Epithelial cell of proximal tubule (primary cell): ENCODE measurements at places on chromosomes 12 and 14.

- no peak for DNase-seq
Observed at GRCh38 chr12:2112401-2112800, 59.6 kb downstream of the CACNA1C start.

- DNase-seq, result no peak
Observed at GRCh38 chr14:100669011-100669412, 57.7 kb upstream of the DLK1 start.

DNA sequence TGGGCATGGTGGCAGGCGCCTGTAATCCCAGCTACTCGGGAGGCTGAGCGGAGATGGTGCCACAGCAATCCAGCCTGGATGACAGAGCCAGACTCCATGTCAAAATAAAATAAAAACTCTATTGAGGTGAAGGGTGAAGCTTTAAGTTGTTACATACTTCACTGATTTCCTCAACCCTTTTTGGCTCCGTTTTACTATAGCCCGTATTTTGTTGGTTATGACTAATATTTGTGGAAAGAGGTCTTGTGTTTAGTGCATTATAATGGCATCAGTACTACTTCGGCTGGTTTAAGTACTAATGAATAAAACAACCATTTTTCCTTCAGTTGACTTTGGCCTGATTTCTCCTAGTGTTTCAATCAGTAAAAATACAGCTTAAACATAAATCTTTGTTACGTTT, 27.0 kb upstream of the SLC2A14 start:
- DNase-seq, result no peak

DNA sequence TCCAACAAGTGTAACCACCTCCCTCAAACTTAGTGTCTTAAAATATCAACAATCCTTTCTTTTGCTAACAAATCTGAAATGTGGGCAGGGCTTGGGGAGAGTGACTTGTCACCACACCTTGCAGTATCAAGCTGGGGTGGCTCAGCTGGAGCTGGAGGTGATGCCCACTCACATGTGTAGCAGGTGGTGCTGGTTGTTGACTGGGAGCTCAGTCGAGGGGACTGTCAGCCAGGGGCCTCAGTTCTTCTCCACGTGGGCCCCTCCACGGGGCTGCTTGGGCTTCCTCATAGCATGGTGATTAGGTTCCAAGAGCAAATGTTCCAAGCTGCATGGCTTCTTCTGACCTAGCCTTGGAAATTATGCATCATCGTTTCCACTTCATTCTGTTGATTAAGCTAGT, 32.6 kb upstream of the ESRRB start:
- no peak for DNase-seq

GRCh38 chr12:49796155-49796554, 32.1 kb downstream of the NCKAP5L start:
- DNase-seq, result no peak

DNA sequence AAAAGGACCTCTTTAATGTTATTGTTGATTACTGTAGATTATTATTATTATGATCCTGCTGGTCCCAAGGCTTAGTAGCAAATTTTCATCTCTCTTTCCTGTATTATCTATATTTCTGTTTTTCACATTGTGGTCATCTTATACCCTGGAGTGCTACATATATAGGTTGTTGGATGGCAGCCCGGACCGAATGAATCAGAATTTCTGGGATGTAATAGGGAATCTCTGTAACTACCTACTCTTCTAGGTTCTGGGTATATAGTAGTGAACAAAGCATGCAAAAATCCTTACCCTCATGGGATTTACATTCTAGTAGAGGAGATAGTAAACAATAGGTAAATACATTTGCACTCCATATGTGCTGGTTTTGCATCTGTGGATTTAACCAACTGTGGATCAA, 31.4 kb downstream of the NUBPL start:
- DNase-seq, result no peak

GRCh38 chr14:22634233-22634900, 9.8 kb downstream of the OR6J1 start:
- no peak for DNase-seq

DNA sequence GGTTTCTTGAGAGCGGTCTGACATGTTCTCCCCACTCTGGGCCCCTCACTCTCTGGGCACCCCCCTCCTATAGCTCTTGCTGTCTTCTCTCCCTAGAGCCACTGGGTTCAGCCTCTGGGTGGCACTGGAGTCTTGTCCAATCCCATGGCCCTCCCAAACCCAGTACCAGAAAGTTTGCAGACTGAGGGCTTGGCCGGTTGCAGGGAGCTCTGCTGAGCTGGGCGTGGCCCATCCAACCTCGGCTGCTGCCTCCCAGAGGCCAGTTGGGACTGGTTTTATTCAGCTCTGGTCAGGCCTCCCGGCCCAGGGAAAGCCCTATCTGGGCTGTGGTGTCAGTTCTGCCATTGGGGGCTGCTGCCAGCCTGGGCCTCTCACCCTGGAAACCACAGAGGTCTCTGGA, 37.9 kb downstream of the ISCA2 start:
- DNase-seq, result no peak

DNA sequence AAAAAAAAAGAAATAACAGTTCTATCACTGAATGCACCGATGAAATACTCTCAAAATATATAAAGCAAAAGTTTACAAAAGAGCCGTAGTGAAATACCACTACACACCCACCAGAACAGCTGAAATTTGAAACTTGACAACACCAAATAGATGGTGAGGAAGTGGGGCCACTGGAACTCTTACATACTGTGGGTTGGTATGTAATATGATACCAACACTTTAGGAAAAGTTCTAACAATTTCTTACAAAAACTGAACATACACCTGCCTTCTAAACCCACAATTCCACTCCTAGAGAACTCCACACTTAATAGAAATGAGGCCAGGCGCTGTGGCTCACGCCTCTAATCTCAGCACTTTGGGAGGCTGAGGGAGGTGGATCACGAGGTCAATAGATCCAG, 14.1 kb downstream of the EIF5 start:
- no peak for DNase-seq

DNA sequence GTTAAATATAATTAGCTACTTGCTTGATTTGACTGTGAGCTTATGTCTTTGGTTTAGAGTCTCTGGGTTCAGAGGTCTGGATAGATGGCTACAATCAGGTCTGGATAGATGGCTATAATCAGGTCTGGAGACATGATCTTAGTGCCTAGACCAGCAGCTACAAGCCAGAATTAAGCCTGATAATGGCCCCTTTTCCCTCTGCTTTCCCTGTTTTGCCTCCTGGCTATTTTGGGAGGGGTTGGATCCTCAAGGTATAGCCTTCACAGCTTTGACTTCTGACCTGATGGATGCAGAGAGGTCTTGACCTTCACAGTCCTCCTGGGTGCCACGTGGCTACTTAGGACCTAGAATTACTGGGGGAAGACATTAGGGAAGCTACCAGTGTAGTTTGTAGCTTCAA, 877.7 kb downstream of the GALC start:
- DNase-seq, result no peak

- no peak for DNase-seq
Observed at GRCh38 chr12:111408686-111409402, 3.1 kb downstream of the SH2B3 start.

- DNase-seq, result no peak
Observed at GRCh38 chr12:45498645-45499044, 230.9 kb upstream of the ARID2 start.

DNA sequence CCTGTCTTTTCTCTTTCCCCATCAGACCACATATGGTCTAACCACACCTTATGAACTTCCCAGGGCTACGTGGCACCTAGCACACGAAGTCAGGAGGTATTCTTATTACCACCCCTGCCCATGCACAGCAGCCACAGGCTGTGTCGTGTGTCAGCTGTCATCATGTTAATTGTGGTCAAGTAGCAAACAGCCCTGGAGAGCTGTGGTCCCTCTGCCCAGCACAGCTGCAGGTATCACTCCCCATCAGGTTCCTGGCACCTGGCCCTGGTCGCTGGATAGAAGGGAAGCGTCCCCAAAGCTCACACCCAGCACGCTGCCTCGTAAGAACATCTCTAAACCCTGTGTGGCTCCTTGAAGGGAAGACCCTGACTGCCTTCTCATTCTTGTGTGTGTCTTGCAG, 45.4 kb downstream of the CLMN start:
- no peak for DNase-seq

DNA sequence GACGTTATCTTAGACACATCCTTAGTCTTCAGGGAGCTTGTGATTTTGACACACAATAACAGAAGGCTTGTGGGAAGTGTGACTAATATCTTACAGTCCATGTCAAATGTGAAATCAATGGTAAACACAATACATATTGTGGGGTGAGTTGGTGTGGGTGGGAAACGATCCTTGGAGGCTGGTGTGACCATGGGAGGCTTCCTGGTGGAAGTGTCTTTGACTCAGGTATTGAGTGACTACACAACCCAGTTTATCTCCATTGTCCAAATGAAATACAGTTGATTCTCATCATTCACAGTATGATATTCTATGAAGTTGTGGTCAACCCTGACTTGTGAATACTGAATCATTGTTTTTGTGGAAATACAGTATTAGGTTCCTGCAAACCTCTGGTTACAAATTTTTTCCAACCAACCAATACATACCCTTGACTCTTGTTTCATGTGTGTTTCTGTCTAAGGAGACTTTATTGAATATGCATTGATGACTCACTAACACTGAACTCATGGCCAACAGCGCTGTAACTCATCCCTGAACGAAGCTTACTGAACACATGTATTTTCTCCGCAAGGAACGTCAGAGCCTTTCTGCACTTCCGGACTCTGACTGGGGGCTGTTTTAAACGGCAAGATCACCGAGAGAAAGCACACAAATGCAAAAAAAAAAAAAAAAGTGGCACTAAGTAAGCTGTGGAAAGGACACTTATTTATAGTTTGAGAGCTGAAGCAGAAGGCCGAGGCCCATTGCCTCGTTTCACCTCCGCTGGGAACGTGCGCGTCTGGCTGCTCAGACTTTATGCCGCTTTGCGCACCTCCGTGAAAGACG, 59.0 kb downstream of the CLMN start:
- no peak for DNase-seq

GRCh38 chr14:56145965-56146364, 27.8 kb downstream of the PELI2 start:
- DNase-seq, result no peak

GRCh38 chr12:81811778-81812125, 52.6 kb upstream of the PPFIA2 start:
- no peak for DNase-seq

DNA sequence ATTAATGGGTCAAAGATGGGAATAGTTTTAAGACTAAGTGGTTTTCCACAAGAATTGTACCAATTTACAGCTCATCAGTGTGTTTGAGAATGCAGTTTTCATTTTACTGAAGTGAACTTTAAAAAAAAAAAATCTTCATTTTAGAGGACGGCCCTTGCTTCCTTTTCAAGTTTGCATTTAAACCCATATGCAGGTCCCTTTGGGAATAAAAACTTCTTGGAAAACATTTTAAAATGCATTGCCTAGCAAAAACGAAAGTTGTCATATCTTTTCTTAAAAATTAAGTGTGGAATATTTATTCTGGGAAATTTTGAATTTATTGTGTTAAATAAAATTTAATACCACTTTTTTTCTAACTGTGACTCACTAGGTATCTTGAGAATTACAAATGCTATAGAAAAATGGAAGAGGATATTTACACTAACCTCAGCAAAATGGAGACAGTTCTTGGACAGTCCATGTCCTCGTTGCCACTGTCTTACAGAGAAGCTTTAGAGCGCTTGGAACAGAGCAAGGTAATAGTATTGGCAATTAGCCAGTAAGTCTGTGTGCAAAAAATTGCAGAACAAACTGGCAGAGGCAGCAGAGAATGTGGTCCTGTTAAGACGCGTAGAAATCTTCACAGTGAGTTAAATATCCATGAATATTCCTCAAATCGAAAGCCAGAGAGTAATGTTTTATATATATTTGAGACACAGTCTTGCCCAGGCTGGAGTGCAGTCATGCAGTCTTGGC, 209.7 kb downstream of the SYNE2 start:
- no peak for DNase-seq

- no peak for DNase-seq
Observed at GRCh38 chr12:66896797-66897196, 217.9 kb upstream of the GRIP1 start.

DNA sequence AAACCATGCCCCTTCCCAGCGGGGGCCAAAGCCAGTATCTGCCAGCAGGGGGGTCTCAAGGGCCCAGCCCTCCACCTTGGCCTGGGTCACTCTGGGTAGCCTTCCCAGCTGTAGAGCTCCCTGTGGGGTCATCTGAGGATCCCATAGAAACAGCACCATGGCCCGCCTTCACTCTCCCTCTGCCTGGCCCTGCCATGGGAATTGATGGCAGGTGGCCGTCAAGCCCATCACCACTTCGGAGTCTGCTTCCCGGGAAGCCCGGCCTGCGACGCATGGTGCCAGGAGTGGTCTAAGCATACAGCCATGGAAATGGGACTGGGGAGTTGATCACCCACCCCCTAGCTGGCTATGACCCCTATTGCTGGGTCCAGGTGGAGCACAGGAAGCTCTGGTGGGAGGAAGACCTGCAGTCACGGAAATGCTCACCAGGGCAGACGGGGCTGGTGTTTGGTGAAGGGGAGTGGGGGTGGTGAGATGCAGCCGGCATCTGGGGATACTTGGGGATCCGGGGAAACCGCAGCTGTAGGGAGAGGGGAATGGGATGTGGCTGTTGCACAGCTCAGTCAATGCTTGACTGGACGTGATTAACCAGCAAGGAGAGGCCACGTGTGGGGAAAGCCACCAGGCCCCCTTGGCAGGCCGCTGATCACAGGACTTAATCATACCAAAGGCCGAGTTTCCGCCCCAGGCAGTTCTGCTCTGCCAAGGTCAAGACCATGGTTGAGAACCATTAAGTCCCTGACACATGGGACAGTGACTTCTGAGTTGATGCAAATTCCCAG, 52.2 kb upstream of the DIO3 start:
- no peak for DNase-seq

GRCh38 chr12:75774261-75775052, 257.1 kb downstream of the PHLDA1 start:
- no peak for DNase-seq

DNA sequence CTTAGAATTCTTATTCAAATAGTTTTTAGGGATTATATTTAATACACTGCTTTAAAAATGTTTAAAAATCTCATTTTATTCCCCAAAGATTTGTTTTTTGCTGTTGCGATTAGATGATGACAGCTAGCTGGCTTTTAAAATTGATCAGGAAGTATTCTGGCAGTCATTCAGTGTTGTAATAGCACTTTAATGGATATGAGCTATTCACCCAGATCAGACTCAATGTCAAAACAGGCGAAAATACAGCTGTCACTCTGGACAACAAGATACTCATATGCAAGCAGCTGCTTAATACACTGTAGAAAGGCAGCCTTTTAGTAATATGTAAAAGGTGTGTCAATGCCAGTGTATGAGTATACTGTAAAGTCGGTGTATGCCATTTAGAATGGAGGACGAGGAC, 91.7 kb downstream of the NPAS3 start:
- DNase-seq, result no peak
